T-helper 2 cell (primary cell): ENCODE measurements at places on chromosomes 4 and X.
A peak's percentile ranks its signal among the peaks of the same experiment; 100 is the strongest.

DNA sequence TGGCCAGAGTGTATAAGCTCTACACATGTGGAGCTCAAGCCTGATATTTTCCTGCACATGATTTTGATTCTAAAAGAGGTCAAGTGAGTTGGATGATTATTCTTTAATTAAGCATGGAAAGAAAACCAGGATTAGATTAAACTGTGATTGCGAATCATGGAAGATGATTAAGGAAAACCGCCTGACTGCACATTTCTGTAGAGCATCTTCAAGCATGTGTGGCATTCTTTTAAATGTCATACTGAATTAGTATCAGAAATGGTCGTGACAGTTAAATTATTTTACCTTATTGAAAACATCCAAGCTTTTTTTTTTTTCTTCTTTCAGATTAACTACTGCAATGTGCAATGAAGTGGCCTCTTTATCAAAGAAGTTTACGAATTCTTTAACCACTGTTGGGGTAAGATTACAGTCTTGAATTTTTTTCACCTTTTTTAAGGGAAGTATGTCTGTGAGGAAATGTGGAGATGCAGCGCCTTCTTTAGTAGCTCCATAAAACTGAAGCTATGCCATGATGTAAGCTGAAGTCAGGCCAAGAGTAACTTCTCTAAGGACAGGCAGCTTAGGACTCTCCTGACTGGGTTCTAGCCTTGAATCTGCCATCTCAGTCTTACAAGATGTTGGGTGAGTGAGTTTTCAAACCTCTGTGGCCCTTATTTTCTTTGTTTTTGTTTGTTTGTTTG, 67.9 kb downstream of the FAM114A1 start:
- no peak for DNase-seq

DNA sequence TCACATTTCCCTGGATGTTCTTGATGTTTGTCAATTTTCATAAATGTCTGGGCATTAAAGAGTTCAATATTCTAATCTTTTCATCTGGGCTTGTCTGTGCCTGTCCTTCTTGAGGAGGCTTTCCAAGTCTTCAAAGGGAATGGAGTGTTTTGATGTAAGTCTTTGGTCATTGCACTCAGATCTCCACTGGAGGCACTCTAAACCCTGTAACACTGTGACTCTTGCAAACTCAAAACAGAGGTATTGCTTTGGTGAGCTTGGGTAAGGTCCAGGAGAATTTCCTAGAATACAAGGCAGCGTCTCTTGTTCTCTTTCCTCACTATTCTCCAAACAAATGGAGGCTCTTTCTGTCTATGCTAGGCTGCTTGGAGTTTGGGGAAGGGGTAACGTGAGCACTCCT, 1118.1 kb upstream of the PABPC4L start:
- DNase-seq = no peak

- DNase-seq = no peak
These were observed 60.6 kb upstream of the VCX3B start for GRCh38 chrX:8403988-8404387.

DNA sequence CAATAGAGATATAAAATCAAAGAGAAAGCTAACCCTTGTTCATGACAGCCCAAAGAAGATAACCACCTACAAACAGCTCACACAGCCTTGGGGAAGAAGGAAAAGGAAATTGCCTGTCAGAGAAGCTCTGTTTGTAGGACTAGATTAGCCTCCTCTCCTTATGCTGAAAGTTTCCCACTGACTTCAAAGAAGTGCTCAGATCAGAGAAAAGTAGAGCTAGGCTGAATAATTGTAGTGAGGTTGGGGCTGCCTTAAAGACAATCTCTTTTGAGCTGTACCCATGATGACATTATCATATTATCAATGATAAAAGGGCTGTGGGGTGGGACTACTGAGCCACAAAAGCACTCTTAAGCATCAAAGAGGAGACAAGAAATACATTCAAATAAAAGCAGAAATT, 223.0 kb upstream of the GALNT7 start:
- DNase-seq = no peak

GRCh38 chr4:183157215-183157614, 58.2 kb downstream of the WWC2 start:
- no peak for DNase-seq

GRCh38 chrX:9958183-9958582, 9.0 kb upstream of the CLDN34 start:
- no peak for DNase-seq

DNA sequence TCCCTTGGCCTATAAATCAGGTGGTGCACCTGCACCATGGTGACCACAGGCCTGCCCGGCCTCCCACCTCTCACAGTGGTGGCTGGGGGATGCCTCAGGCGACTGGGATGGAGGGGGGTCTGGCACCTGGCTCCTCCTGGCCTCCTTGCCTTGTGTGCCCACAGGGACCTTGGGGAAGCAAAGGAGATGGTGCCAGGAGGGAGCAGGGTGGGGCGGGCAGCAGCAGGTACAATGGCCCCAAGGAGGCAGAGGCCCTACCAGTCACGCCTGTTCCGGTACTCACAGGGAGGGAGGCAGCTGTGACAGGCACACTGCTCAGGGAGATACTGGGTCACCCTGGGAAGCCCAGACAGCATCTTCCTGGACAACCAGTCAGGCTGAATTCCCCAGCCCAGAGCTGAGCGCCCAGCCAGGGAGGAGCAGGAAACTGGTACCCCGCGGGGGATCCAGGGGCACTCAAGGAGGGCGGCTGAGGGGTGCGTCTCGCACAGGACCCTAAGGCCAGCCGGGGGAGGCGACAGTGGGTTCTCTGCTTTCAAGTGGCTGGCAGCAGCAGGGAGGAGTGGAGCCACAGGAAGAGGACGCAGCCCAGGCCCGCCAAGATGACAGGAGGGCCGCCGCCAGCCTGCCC, 1.2 kb upstream of the TREX2 start:
- no peak for DNase-seq

GRCh38 chr4:161132715-161133425, 1030.9 kb downstream of the FSTL5 start:
- DNase-seq = no peak

GRCh38 chr4:149029056-149029651, 586.9 kb upstream of the NR3C2 start:
- no peak for DNase-seq

GRCh38 chr4:8229331-8229975, 30.4 kb downstream of the SH3TC1 start:
- peak; percentile 13 for DNase-seq

DNA sequence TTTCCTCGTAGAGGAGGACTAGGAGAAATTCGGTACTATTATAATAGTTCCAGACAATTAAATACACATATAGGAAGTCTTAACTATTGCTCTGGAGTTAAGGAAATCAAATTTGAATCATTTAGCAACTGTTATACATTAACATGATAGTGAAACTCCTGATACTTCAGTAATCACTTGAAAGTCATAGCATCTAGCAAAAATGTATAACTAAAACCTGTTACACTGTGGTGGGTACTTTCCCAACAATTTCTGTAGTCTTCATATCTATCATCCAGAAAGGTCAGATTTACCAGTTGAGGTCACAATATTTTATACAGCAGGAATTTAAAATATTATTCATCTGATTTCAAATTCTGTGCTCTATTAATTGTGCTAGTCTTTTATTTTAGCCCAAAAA, 669.6 kb upstream of the PCDH10 start:
- no peak for DNase-seq

DNA sequence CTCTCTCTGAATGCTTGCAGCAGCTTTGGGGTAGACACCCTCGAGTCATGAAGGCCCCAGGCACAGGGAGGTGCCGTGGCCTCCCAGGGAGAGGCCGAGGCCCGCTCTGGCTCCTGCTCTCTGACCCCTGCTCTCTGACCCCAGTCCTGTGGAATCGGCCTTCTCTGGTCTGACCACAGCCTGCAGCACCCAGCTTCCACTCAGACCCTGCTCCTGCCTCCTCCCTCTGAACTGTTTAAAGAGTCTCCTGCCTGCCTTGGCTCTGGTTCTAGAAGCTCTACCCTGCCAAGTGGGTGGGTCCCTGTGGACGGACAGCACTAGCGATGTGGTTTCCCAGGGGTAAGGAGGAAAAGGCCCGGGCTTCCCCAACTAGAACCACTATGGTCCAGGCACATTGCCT, 78.2 kb upstream of the TMEM150C start:
- DNase-seq = no peak

DNA sequence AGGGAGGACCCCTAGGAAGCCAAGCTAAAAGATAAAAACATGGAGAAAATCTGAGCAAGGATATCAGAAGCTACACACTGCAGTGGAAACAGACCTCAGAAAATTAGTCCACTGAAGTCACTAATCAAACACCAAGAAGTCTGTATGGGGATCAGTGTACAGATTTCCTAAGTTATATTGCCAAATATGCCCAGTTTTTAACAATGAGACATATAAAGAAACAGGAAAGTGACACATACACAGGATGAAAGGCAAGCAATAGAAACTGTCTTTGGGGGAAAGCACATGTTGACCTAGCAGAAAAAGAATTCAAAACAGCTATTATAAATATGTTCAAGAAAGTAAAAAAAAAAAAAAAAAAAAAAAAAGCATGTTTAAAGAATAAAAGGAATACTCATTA, 153.7 kb downstream of the PPP4R3C start:
- no peak for DNase-seq

DNA sequence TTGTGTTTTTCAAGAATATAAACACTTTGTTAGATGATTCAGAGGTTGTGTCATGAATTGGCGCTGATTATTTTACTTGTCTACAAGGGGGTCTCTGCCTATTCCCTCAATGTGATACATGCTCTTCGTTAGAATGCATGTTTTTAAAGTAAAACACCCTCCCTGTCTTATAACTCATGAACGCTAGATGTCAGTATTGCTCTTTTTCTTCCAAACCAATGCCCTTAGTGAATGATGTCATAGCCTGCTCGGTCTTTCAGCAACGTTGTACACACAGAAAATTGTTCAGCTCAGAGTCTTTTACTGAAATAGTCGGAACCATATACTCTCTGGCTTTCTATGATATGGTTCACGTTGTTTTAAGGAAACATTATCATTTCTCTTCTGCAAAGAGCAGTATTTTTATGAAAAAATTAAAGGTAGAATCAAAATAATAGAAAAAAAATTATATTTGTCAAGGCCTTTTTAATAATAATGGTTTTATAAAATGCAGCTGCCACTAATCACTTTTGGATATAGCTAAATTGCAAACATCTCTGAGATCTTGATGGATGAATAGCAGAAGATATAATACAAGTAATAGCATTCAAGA, 292.9 kb downstream of the TLL1 start:
- no peak for DNase-seq

DNA sequence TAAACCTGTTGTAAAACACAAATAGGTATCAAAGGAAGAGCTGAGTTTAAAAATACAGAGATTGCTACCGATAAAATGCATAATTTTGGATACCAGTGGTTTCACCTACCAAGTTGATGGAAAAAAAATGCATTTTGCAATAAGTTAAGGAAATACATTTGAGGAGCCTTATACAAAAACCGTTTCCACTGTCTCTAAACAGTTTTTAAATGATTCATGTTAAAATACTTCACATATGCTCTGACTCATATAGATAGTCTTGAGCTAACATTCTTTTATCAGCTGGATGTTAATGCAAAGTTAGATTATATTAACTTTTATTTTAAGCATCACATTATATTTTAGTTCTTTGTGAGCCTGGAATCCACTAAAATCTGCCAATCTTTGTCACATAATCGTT, 50.6 kb upstream of the ANKRD17 start:
- no peak for DNase-seq

- DNase-seq = no peak
These were observed 228.4 kb upstream of the VCX start for GRCh38 chrX:7614616-7615015.

GRCh38 chr4:41214825-41215146, 444 bp upstream of the APBB2 start:
- DNase-seq = no peak

- DNase-seq = no peak
These were observed 3.0 kb downstream of the ZNF275 start for GRCh38 chrX:153336988-153337387.

GRCh38 chr4:168614281-168615057, 117.6 kb downstream of the PALLD start:
- DNase-seq = no peak

DNA sequence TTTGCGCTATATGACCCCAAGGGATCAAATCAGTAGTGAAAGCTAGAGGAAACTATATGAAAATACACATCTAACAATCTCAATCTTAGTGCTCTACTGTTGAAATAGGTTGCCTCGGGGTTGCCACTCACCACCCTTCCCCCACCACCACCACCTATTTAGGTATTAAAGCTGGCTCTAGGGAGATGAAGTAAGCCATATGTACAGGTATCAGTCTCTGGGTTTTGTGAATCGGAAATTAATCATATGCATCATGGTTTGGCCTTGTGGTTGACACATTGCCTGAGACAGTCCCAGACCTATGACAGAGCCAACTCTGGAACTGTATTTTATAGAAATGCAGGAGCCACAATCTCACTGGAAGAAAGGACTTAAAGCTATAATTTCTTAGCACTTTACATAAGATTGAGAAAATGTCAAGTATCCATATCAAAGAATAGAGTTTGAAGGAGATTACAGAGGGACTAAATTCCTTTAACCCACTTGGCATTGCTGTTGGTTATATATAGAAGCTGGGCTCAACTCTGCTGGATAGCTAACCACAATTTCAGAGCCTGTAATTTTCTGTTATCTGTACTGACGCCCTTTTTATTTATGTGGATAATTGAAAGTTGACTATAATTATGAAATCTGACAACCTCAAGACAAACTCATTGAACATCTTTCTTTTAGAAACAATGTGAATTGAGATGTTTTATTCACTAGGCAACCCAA, 26.7 kb upstream of the BMP2K start:
- no peak for DNase-seq

GRCh38 chr4:87555773-87556619, 26.8 kb upstream of the SPARCL1 start:
- DNase-seq = peak; percentile 58

GRCh38 chr4:156771171-156771837, 200.3 kb downstream of the PDGFC start:
- no peak for DNase-seq

DNA sequence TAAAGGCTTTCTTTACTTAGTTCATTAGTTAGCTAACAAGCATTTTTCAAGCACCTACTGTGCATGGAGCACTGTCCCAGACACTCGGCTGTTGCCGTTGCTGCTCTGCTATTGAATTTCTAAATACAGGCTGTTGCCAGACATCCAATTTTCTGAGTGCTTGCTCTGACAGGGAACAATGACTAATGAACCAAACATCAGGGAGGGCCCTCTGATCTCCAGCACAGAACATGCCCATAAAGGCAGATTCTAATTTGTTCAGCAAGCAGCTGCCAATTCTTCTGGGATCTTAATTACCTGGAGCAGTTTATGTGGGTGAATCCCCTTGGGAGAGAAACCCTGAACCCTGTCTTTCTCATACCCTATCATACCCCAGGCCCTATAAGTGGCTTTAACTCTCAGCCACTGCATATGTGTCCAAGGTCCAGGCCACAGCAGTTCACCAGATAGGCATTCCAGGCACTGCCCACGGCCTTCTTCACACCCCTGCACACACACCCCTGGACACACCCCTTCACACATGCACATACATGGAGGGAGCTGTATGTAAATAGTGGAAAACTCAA, 27.9 kb downstream of the TSC22D3 start:
- DNase-seq = no peak

GRCh38 chr4:143085224-143085623, 99.5 kb upstream of the USP38 start:
- DNase-seq = no peak
